ENCODE measurements at places on chromosomes 7 and 10. TPM values are rescaled to one million over a fixed set of nuclear protein-coding genes. Genes with fewer than 3 reads are reported as not detected.

DNA sequence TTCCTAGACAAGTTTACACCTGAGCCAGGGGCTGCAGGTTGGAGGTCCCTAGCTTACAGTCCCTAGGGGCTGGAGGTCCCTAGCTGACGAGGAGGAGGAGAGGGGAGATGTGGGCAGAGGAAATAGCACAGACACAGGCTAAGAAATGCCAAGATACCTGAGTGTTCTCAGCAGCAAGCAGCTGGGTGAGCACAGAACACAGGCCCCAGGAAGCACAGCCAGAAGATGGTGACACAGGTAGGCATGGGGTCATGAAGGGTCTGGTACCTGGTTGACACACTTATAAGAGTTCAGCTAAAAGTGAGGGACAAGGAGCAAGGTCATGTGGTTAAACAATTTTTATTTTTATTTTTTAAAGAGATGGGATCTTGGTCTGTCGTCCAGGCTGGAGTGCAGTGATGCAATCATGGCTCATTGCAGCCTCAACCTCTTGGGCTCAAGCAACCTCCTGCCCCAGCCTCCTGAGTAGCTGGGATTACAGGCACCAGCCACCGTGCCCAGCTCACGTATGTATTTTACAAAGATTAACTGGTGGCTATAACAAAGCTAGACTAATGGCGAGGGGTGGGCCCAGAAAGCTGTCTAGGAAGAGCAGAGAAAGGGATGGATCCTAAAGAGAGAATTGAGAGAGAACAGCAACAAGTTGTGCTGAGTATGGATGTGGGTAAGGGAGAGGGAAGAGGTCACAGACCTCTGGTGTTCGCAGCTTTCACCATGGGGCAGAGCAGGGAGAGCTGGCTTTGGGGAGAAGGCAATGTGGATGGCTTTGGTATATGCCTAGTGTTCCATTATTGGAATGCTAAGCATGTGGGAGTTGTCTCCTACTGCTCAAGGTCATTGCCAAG is 140.3 kb upstream of the KLF14 start:
- peaks cover 33% of the 10 kb centered on the region for H3K36me3 ChIP-seq
- peaks cover 19% of the 10 kb centered on the region for H3K4me1 ChIP-seq
- no peaks in the 10 kb centered on the region for H3K27me3 ChIP-seq
- H3K27ac ChIP-seq, result no peak overlapping the region
- no peak for DNase-seq

- no peak for DNase-seq
- H3K4me1 ChIP-seq, result peaks cover 65% of the 10 kb centered on the region
- no peaks in the 10 kb centered on the region for H3K27me3 ChIP-seq
- no peak within 1 kb of the TSS for H3K27ac ChIP-seq
- H3K36me3 ChIP-seq, result peaks cover 6% of the 10 kb centered on the region
Measured at GRCh38 chr7:44065431-44066110, at the start of gene PGAM2. Gene PGAM2, minus strand, starts transcription at chr7:44065567. Its CDS starts 38 bp downstream, at chr7:44065529.

- H3K4me3 ChIP-seq, result no peak overlapping the region
- H3K27me3 ChIP-seq, result no peaks in the 10 kb centered on the region
- peaks cover 46% of the 10 kb centered on the region for H3K4me1 ChIP-seq
- no peak for DNase-seq
- no peak overlapping the region for H3K27ac ChIP-seq
- H3K36me3 ChIP-seq, result no peaks in the 10 kb centered on the region
Measured at GRCh38 chr7:101534015-101534803, 94.9 kb downstream of the MYL10 start.

GRCh38 chr7:116236020-116236630 is 25.8 kb downstream of the TES start:
- no peaks in the 10 kb centered on the region for H3K27me3 ChIP-seq
- no peak overlapping the region for H3K4me3 ChIP-seq
- H3K27ac ChIP-seq, result no peak overlapping the region
- peak; percentile 51 for DNase-seq
- no peaks in the 10 kb centered on the region for H3K36me3 ChIP-seq

DNA sequence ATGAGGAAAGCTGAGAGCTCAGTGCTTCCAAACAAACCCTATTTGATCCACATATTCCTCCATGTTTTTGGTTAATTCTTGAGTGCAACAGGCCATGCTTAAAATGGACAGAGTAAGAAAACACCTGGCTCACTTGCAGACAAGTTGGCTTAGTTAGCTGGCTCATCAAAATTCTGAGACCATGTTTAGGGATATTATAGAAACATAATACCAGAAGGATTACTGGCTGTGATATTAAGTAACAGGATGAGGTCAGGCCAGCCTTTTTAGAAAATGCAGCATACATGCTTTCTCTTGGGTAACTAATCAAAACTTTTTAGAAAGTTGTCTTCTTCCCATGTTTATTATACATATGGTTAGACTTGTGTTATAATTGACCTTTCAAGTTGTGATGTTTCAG is 867.2 kb upstream of the LRRTM3 start:
- no peak overlapping the region for H3K27ac ChIP-seq
- no peak for DNase-seq
- no peaks in the 10 kb centered on the region for H3K4me1 ChIP-seq

DNA sequence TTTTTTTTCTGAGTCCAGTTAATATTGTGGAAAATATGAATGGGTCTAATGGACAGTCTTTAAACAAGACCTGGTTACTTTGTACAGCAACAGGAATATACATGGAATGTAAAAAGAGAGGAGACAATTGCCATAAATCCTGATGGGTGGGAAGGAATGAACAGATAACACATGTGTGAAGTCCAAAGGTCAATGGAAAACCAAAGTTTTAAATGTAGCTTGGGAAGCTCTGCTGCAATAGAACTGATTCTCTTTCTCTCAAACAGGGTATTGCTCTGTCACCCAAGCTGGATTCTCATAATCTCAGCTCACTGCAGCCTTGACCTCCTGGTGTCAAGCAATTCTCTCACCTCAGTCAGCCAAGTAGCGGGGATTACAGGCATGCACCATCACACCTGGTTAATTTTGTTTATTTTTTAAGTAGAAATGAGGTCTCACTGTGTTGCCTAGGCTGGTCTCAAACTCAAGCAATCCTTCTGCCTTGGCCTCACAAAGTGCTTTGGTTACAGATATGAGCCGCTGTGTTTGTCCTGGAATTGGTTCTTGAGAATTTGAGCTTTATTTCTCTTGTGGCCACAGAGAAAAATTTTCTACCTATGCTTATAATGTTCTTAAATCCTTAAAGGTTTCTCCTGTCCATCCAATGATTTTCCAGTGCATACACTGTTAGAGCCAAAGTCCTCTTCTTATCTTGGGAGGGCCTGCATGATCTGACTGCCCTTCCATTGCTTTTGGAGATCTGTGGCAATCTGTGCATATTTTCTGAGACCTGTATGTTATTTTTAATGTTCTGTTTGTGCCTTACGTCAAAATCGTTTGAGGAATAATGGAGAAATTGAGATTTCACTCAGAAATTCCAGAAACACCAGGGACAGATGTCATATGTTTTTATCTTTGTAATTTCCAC is 30.7 kb upstream of the ZNF92 start:
- no peaks in the 10 kb centered on the region for H3K27me3 ChIP-seq
- no peaks in the 10 kb centered on the region for H3K36me3 ChIP-seq
- H3K4me1 ChIP-seq, result peaks cover 31% of the 10 kb centered on the region

GRCh38 chr7:46854958-46855473 is 726.9 kb downstream of the TNS3 start:
- no peaks in the 10 kb centered on the region for H3K4me1 ChIP-seq
- H3K27ac ChIP-seq, result no peak overlapping the region
- H3K27me3 ChIP-seq, result no peaks in the 10 kb centered on the region
- no peaks in the 10 kb centered on the region for H3K36me3 ChIP-seq

- no peak overlapping the region for H3K4me3 ChIP-seq
- no peaks in the 10 kb centered on the region for H3K27me3 ChIP-seq
- H3K27ac ChIP-seq, result no peak overlapping the region
- no peak for DNase-seq
- peaks cover 18% of the 10 kb centered on the region for H3K4me1 ChIP-seq
Measured at GRCh38 chr7:155774947-155775346, 37.3 kb downstream of the SHH start.

DNA sequence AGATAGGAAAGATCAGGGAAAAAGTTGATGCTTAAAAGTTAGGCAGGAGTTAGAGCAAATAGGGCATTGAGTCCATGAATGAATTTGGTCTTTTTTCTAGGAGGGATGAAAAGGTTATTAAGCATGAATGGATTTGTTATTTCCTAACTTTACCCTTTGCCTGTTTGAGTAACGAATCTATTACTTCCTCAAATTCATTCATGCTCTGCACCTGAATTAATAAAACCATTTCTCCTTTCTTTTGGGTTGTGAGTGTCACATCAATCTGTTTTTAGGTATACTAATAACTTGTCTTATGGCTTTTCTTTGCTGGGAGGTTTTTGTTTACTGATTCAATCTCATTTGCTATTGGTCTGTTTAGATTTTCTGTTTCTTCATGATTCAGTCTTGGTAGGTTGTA is 1217.7 kb upstream of the CELF2 start:
- no peaks in the 10 kb centered on the region for H3K27me3 ChIP-seq
- no peak for DNase-seq
- H3K4me1 ChIP-seq, result no peaks in the 10 kb centered on the region
- H3K27ac ChIP-seq, result no peak overlapping the region
- no peak overlapping the region for H3K4me3 ChIP-seq

GRCh38 chr7:85038466-85038865 is 148.4 kb downstream of the SEMA3D start:
- no peak overlapping the region for H3K27ac ChIP-seq
- no peaks in the 10 kb centered on the region for H3K27me3 ChIP-seq
- H3K36me3 ChIP-seq, result no peaks in the 10 kb centered on the region
- no peak overlapping the region for H3K4me3 ChIP-seq

DNA sequence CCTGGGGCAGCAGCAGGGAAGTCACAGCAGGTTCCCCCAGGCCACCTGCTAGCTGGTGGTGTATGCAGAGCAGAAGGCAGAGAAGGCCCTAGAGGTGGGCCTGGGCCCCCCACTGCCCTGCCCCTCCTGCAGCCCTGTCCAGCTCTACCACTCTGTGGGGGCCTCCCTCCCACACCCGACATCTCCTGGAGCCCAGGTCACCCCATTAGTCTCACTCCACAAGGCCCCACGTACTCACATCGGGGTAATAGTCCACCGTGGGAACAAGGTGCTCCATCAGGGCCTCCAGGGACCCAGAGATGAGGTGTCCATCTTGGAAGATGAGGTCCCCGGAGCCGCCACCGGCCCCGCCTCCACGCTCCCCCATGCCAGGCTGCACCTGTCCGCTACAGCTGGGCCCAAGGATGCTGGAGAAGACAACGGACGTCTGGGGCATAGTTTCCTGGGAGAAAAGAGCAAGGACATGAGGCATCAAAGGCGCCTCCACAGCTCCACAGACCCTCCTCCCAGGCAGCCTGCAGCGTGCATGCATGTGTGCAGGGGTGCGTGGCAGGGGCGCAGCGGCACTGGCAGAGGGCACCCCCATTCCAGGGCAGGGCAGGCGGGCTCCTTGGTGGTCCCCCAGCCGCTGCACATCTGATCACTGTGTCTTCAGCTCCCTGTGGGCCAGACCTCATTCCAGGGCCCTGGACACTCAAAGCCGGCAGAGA is 61.0 kb downstream of the RASGEF1A start:
- no peak for DNase-seq
- no peak overlapping the region for H3K27ac ChIP-seq
- H3K4me3 ChIP-seq, result no peak overlapping the region
- H3K27me3 ChIP-seq, result no peaks in the 10 kb centered on the region
- H3K4me1 ChIP-seq, result no peaks in the 10 kb centered on the region

- no peaks in the 10 kb centered on the region for H3K27me3 ChIP-seq
- peaks cover 41% of the 10 kb centered on the region for H3K4me1 ChIP-seq
- no peak overlapping the region for H3K4me3 ChIP-seq
- no peaks in the 10 kb centered on the region for H3K36me3 ChIP-seq
- H3K27ac ChIP-seq, result no peak overlapping the region
Measured at GRCh38 chr7:55174856-55175255, 156.0 kb downstream of the EGFR start.

GRCh38 chr7:90592033-90592432 is 4.1 kb upstream of the CDK14 start:
- H3K36me3 ChIP-seq, result no peaks in the 10 kb centered on the region
- H3K27ac ChIP-seq, result no peak overlapping the region
- H3K4me1 ChIP-seq, result peaks cover 5% of the 10 kb centered on the region
- H3K4me3 ChIP-seq, result no peak overlapping the region
- H3K27me3 ChIP-seq, result 0 out of 2 replicates have a peak, but pooled peaks cover 2% of the 10 kb centered on the region

DNA sequence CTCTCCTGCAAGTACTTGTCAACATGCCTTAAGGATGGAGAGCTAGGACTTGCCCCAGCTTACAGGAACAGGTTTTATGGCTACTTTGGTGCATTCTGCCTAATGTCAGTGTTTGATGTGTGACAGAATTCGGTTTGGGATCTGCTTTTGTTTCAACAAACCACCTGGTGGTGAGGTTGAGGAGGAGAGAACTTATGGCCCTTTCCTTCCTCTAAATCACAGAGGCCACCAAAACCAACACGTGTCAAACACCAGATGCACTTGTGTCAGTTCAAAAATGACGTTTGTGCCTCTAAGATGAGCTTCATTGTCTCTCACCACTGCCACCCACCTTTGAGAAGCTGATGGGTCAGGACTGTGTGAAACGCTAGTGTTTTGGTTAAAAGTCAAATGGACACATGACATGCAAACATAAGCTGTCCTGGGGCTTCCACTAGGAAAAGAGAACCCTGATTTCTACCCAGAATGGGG is 83.9 kb downstream of the OSBPL3 start:
- no peaks in the 10 kb centered on the region for H3K27me3 ChIP-seq
- peaks cover 2% of the 10 kb centered on the region for H3K36me3 ChIP-seq
- DNase-seq, result no peak
- H3K27ac ChIP-seq, result no peak overlapping the region

- no peaks in the 10 kb centered on the region for H3K4me1 ChIP-seq
- H3K36me3 ChIP-seq, result no peaks in the 10 kb centered on the region
- no peak for DNase-seq
- H3K27ac ChIP-seq, result no peak overlapping the region
Measured at GRCh38 chr10:123904834-123905409, 13.3 kb upstream of the CPXM2 start.

GRCh38 chr10:12825260-12825849 is 176.2 kb downstream of the CCDC3 start:
- H3K4me3 ChIP-seq, result no peak overlapping the region
- no peaks in the 10 kb centered on the region for H3K27me3 ChIP-seq
- DNase-seq, result no peak
- no peaks in the 10 kb centered on the region for H3K4me1 ChIP-seq
- no peak overlapping the region for H3K27ac ChIP-seq

GRCh38 chr7:81925530-81925929 is 155.7 kb upstream of the HGF start:
- H3K36me3 ChIP-seq, result no peaks in the 10 kb centered on the region
- H3K4me1 ChIP-seq, result no peaks in the 10 kb centered on the region
- no peak overlapping the region for H3K27ac ChIP-seq
- H3K27me3 ChIP-seq, result no peaks in the 10 kb centered on the region
- DNase-seq, result no peak

The PRPS1L1 gene
- not detected for total RNA-seq

The TEX47 gene
- not detected for total RNA-seq

The IL2RA gene
- total RNA-seq, result not detected

The ZNF727 gene
- total RNA-seq, result not detected

The ABI1 gene
- 29.3 TPM for total RNA-seq

The BZW2 gene
- total RNA-seq, result 95.2 TPM

The ANXA8L1 gene
- not detected for total RNA-seq

The SFTPA1 gene
- total RNA-seq, result not detected

The TMEM229A gene
- total RNA-seq, result not detected

All from HepG2 (cell line).